ENCODE measurements at places on chromosomes 3 and 15. TPM values are rescaled to one million over a fixed set of nuclear protein-coding genes. Genes with fewer than 3 reads are reported as not detected.
A peak's percentile ranks its signal among the peaks of the same experiment; 100 is the strongest.

Gene CCR5
- total RNA-seq, result 21.6 TPM

- no peak for DNase-seq
Observed at GRCh38 chr3:149605902-149606301, 51.9 kb downstream of the WWTR1 start.

DNA sequence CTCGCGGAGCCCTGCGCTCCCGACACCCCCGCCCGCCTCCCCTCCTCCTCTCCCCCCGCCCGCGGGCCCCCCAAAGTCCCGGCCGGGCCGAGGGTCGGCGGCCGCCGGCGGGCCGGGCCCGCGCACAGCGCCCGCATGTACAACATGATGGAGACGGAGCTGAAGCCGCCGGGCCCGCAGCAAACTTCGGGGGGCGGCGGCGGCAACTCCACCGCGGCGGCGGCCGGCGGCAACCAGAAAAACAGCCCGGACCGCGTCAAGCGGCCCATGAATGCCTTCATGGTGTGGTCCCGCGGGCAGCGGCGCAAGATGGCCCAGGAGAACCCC lies 464 bp downstream of the SOX2 start:
- no peak for DNase-seq

DNA sequence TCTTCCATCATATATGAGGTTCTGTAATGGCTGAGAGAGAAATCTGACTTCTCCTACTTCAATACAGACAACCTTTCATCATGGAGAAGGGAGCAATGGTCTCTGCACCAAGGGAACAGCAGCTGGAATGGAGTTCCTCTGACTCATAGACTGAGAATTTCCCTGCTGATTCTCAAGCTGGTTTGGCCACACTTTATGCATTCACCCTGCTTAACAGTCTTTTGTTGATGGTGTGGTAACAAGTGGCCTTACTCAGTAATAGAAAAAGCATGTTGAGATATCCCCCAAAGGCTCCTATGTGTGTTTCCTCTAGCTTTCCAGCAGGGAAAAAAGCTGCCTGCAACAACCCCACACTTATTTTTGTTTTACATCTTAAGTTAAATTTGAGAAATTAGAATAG lies 138.1 kb downstream of the GREM1 start:
- DNase-seq, result no peak

Gene SCN11A
- total RNA-seq, result 0.05 TPM

Gene CRYGS
- total RNA-seq, result 4.5 TPM

- DNase-seq, result no peak
Observed at GRCh38 chr3:27939940-27940339, 217.8 kb upstream of the EOMES start.

- no peak for DNase-seq
Observed at GRCh38 chr15:74283368-74283767, 47.2 kb downstream of the CCDC33 start.

DNA sequence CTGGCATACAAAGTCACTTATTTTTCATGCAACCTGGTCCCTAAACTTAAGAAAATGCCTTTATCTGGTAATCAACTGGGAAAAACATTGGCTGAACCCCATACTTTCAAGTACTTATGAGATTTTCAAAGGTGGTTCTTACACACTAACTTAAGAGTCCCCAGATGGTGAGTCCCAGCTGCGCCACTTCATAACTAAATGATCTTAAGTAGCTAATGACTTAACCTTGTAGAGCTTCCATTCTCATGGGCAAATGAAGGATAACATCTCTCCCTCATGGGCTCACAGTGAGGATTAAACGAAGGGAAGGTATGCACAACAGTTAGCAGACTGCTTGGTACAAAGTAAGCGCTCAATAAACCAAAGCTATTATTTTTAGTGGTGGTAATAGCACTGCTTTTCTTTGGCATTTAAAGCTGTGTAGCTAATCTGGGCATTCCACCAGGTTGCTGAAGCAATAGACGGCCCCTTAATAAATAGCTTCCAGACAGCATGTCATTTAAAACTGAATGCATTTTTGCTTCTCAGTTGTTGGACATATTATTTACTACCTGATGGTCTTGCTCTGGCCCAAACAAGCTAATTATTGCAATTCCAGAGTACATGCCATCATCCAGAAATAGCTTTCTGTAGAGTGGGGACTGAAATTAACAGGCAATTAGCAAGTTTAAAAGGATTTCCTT lies 55.4 kb downstream of the LIPC start:
- DNase-seq, result no peak

Gene NR1D2
- 5.9 TPM for total RNA-seq

GRCh38 chr15:93121973-93122910 lies 33.2 kb upstream of the RGMA start:
- DNase-seq, result no peak

GRCh38 chr3:189794518-189794917 lies 163.3 kb downstream of the TP63 start:
- DNase-seq, result no peak

Gene CCR9
- 0.15 TPM for total RNA-seq

GRCh38 chr15:96182736-96183513 lies 147.6 kb upstream of the NR2F2 start:
- DNase-seq, result no peak

GRCh38 chr15:98077186-98077585 lies 116.7 kb downstream of the ARRDC4 start:
- no peak for DNase-seq

DNA sequence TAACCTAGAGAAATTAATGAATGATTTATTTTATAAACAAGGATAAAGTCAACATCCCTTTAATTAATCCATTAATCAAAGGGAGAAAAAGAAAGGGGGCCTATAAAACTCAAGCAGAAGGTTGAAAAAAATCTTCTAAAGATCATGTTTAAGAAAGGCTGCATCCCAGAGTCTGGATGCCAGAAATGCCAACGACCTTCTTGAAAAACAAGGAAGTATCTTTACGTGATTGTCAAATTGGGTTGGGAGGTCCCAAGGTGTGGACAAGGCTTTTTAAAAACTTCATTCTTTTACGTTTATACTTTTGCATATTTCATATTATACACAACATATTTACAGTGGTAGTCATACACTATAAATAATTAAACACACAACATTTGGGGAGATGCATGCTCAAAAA lies 1.6 kb downstream of the GOLGB1 start:
- no peak for DNase-seq

DNA sequence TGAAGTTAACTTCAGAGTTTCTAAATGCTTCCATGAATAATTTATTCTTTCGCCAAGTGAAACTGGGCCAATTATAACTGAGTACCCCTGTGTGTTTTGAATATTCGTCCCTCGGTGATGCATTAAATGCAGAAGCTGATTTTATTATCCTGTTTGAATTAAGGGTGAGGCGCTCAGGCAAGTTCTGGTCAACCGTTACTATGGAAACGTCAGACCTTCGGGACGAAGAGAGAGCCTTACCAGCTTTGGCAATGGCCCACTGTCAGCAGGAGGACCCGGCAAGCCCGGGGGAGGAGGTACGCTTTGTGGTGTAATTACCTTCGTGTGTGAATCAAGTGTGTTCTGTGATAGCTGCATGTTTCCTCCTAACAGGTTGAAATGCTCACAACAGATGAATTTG lies 239.8 kb downstream of the ITPR1 start:
- DNase-seq, result no peak

GRCh38 chr3:169260296-169260695 lies 403.2 kb downstream of the MECOM start:
- no peak for DNase-seq

GRCh38 chr3:152288681-152289080 lies 20.0 kb downstream of the MBNL1 start:
- DNase-seq, result no peak

DNA sequence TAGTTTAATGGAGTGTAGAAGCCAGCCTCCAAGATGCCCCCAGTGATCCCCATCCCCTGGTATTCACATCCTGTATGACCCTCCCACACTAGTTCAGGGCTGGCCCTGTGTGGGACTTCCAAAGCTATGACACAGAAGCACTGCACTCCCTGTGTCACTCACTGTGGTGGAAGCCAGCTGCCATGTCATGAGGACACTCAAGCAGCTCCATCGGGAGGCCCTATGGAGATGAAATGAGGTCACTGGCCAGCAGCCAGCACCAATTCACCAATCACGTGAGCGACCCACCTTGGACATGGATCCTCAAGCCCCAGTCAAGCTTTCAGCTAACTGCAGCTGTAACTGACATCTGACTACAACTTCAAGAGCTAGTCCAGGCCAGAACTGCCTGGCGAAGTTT lies 3.9 kb upstream of the ACAN start:
- no peak for DNase-seq

Gene TRIM42
- not detected for total RNA-seq

Gene PCOLCE2
- not detected for total RNA-seq

GRCh38 chr3:4906107-4906621 lies 73.1 kb upstream of the BHLHE40 start:
- DNase-seq, result no peak

Gene PLSCR5
- not detected for total RNA-seq

DNA sequence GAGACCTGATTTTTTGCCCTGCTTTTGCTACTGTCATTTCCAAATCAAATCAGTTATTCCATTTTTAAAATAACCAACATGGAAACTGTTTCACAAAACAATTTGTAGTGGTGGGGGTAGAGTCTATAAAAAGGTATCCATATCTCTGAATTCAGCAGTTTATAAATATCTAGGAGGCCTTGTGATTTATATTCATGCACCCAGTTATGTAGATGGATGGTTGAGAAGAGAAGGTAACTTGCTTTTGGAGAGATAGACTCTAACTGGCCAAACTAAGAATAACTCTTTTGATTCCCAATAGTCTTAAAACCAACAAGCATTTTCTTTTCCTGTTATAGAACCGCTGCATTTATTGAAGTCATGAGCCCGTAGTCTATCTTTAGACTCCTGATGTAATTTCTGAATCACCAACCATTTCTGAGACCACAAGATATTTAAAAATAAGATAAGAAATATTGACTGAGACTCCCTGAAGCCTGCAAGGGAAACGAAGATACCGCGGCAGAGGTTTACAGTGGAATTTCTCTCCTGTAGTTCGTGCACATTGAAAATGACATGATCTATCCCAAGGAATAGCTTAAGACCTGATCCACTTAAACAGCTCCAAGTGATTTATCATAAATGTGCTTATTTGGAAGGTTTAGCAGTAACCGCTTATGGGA lies 68.5 kb downstream of the SAMMSON start:
- DNase-seq, result no peak

Gene C3orf62
- total RNA-seq, result 12.2 TPM

Gene SERF2
- total RNA-seq, result 981 TPM

Gene TEX55
- total RNA-seq, result not detected

Gene BTLA
- 43.1 TPM for total RNA-seq

DNA sequence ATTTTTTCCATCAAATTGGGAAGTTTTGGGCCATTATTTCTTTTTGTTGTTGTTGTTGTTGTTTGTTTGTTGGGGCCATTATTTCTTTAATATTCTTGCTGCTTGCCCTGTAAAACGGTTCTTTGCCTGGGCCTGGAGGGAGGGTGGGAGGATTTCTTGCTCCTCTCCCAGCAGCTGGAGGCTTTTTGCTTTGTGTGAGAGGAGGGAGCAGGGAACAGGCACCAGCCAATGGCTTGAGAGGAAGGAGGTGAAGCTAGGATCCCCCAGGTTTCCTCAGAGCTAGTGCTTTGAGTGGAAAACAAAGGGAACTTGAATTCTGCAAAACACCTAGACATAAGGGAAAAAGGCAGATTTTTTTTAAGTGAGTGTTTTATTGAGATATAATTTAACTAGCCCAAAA lies 61.2 kb upstream of the DNAJC19 start:
- DNase-seq, result no peak

Gene CPLX3
- 0.19 TPM for total RNA-seq

- no peak for DNase-seq
Observed at GRCh38 chr15:36707884-36708435, 128.5 kb downstream of the CDIN1 start.

GRCh38 chr15:92603278-92603677 lies 52.3 kb downstream of the FAM174B start:
- no peak for DNase-seq

- DNase-seq, result no peak
Observed at GRCh38 chr3:46931631-46932331, 44.8 kb downstream of the CCDC12 start.

- DNase-seq, result no peak
Observed at GRCh38 chr15:65057549-65057940, 10.2 kb downstream of the RASL12 start.

Gene NANOGP8
- total RNA-seq, result not detected

DNA sequence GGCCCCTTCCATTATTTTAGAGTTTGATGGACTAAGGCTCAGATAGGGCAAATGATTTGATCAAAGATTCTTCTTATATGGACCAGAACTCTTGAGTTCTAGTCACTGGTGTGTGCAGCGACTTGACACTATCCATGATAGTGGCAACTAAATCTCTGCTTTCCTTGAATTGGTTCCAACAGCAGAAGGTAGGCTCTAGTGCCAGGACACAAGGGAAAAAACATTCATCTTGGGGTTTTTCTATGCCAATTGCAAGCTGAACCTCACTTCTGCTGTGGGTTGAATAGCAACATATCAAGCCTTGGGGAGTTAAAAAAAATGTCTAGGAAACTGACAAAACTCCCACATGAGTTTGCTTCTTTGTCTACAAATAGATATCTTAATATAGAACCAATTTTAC lies 35.1 kb downstream of the CTXND1 start:
- no peak for DNase-seq

Gene MGLL
- total RNA-seq, result 0.10 TPM

Gene RAD54L2
- total RNA-seq, result 31.0 TPM

GRCh38 chr15:41557673-41558399 lies 1.2 kb upstream of the TYRO3 start:
- peak; percentile 74 for DNase-seq

Gene ARHGEF26
- 0.02 TPM for total RNA-seq

DNA sequence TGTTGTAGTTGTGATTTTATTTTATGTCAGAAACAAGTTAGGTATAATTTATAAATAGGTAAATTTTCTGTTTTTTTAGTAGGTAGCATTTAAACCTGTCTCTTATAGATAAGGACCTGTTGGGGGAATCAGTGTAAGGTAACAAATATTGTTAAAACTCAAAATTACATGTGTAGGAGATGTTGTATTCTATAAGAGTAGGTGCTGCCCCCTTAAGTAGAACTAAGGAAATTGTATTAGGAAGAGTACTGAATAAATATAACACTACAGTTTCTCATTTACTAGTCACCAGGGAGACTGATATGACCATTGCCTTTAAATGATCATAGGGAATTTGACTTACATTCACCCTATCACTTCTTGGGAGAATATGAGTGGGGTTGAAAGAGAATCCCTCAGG lies 31.2 kb downstream of the SLC25A36 start:
- no peak for DNase-seq
